ENCODE measurements at places on chromosomes 4 and X.

DNA sequence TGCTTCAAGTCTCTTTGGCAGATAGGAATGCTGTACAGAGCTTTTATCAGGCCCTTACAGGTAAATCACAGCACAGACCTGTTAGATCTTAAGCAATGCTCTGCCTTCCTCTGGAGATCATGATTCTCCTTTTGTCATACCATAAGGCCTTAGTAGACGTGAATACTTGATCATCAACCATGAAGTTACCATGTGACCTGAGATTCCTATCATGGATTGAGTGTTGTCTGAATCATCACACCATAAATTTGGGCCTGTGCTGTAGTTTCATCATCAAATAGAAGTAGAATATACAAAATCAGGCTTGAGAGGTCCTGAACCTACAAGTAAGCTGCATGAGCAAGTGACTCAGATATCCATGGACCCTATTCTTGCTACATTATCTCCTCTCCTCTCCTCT lies 466.8 kb upstream of the INTU start:
- DNase-seq, result no peak

DNA sequence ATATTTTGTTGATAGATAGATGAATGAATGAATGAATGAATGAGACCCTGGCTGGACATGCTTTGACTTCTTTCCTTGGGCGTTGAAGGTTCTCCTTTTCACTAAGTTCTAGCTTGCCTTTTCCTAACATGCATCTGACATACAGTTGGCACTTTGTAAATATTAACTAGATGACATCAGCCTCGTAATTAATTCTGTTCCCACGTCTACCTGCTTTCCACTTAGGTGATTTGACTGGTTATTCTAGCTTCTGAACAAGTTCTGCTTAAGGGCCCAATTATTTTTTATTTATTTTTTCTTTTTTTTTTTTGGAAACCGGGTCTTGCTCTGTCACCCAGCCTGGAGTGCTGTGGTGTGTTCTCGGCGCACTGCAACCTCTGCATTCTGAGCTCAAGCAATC lies 13.9 kb upstream of the RASL11B start:
- no peak for DNase-seq

DNA sequence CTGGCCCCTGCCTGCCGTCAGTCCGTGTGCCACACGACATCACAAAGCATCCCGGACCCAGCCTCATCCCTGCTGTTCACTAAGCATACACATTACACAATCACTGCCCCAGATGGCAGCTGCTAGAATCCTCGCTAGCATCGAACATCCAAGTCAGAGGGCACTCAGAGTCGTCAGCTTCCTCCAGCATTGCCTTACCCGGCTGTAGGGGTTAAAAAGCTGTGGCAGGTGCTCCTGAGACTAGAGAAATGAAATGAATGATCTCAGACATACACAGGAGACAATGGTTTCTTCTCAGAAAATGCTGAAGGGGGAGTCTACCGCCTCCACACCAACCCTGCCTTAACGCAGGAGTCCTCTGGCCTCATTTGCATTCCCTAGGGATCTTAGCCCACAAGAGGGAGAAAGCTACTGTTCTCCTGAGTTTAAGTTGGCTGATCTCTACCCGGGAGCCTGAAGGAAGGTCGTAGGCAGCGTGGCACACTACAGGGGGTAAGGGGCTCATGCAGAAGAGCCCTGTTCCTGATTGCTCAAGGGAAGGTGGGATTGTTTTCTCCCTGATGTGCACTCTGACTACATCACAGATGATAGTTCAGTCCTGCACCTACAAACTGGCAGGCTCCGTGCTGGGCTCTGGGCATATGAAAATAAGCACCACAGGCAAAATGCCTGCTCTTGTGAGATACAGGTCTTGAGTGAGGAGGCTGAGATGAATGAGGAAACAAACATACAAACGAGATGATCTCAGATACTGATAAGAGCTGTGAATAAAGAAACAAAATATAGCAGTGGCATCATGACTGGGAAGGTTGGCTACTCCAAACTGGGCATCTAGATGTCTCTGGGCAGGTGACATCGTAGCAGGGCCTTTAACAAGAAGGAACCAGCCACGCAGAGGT lies 2.6 kb upstream of the KIAA0232 start:
- DNase-seq, result no peak

GRCh38 chr4:88147799-88148217 lies 10.6 kb downstream of the ABCG2 start:
- DNase-seq, result no peak

DNA sequence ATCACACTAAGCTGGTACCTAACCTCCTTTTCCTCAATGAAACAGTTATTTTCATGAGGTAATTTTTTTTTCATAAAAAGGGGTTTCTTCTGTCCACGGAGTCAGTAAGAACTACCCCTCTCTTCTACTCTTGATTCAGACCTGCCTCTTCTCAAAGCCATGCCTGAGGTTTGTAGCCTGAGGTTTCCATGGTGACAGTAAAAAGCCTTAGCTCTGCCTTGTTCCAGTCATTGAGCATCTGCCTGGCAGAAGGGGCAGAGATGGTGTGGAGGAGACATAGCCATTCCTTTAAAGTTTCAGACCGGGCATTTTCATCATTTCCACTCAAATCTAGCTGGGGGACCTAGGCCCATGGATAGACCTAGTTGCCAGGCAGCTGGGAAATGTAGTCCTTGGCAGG lies 135.5 kb downstream of the REPS2 start:
- no peak for DNase-seq

GRCh38 chr4:108850219-108850649 lies 87.4 kb upstream of the ETNPPL start:
- no peak for DNase-seq

- DNase-seq, result no peak
These were observed 166.2 kb downstream of the WDFY3 start for GRCh38 chr4:84800256-84800655.

GRCh38 chr4:168731006-168731636 lies 234.3 kb downstream of the PALLD start:
- DNase-seq, result no peak

- no peak for DNase-seq
These were observed 97.9 kb upstream of the EOLA2 start for GRCh38 chrX:150036181-150036580.

GRCh38 chr4:26388671-26389070 lies 67.9 kb downstream of the RBPJ start:
- DNase-seq, result no peak

DNA sequence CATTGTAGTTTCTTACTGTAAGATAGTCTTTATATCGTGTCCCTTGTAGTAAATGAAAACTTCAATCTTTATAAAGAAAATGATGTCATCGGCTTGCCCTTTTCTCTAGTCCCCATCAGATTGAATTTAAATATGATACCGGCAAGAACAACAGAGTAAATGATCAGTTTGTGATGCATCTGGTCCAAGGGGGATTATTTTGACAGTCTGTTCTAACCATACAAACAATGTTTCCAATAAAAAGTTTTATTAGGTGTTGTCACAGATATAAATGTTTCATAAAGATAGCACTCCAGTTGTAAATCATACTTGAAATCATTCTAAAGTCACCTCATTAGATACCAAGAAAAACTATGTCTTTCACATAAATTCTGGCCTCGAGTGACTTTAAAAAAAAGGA lies 72.3 kb downstream of the SLC9A6 start:
- DNase-seq, result no peak

DNA sequence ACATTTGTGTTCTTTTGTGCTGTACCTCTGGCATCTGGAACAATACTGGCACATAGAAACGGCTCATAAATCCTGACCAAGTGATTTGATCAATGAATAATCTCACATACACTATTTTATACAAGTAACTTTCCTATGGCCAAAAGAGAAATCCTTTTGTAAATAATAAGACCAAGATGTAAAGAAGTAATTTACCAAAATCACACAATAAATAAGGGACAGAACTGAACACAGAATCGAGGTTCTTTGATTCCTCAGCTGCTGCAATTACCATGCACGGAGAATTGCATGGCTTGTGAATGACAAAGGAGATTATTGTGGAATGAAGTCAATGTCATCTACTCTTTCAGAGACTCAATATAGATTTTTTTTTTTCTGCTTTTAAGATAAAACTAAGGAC lies 576.8 kb upstream of the SMIM31 start:
- no peak for DNase-seq

DNA sequence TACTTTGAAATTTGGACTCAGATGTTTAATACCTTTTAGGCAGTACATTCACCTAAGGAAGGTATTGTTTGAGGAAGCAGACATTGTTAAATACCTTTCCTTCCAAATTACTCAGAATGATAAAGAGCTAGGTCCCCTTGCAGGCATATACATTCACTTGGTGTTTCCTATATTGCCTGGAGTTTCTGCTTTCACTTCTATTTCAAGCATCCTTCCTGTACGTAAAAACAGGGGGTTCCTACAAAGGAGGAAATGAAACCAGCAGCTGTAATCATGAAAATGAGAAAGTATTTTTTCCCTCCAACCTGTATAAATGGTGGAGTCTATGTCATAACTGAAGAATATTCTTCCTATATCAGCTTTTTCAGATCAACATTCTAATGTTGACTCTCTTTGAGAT lies 90.4 kb upstream of the RASGEF1B start:
- DNase-seq, result no peak

GRCh38 chr4:81747242-81747930 lies 275.7 kb upstream of the RASGEF1B start:
- no peak for DNase-seq

- DNase-seq, result no peak
These were observed 5.4 kb upstream of the ACE2 start for GRCh38 chrX:15606136-15606535.

DNA sequence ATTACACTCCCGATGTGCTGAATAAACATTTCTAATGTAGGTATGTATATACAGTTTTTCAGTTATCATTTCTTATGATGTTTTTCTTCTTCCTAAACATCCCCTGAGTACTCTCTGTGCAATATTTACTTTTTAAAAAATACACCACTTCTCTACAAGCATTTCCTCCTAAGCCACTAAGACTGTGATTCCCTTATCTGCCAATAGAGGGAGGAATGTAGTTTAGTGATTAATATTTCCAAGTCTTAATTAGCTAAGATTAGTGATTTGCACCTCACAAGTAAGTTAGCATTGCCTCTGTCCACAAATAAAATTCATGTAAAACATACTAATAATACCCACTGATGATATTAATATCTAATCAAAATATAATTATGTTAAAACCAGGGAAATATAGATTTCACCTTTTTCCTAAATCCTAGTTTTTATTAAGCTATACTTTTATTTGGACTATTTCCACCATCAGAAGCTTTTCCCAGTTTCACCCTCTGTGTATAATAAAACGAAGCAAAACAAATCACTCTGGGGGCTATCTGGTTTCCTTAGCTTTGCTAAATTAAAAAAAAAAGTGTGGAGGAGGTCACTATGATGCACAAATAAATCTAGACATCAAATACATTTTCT lies 909.1 kb downstream of the FAT4 start:
- DNase-seq, result peak; percentile 29

DNA sequence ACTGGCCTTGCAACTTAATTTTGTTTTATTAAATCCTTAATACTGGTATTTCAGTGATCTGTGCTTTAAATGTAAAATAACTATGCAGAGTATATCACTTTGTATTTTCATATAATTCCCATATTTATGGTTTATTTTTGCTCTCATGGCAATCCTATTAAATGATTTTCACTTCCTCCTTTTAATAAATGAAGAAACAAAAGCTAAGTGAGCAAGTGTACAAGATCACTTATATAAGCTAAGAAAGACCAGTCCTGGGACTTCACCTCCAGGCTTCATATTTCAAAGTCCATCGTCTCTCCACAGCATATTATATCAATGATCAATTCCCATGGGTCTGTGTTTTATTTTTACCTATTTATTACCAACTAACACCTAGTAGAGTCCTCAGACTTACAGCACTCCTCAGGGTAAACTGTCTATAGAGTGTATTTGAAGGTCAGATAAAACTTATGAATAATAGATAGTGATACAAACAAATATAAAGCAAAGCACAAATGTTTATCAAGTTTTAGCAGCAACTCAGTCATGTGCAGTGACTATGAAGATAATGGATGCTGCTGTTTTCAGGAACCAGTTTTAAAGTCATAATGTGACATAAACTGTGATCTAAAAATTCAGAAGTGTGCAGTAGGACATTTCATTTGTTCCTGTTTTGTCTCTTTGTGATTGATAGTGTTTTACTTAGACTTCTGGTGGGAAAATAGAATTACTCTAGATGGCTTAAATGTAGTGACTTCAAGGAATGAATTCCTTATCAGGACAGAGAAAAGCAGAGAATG lies 56.8 kb downstream of the ARHGAP24 start:
- DNase-seq, result no peak

DNA sequence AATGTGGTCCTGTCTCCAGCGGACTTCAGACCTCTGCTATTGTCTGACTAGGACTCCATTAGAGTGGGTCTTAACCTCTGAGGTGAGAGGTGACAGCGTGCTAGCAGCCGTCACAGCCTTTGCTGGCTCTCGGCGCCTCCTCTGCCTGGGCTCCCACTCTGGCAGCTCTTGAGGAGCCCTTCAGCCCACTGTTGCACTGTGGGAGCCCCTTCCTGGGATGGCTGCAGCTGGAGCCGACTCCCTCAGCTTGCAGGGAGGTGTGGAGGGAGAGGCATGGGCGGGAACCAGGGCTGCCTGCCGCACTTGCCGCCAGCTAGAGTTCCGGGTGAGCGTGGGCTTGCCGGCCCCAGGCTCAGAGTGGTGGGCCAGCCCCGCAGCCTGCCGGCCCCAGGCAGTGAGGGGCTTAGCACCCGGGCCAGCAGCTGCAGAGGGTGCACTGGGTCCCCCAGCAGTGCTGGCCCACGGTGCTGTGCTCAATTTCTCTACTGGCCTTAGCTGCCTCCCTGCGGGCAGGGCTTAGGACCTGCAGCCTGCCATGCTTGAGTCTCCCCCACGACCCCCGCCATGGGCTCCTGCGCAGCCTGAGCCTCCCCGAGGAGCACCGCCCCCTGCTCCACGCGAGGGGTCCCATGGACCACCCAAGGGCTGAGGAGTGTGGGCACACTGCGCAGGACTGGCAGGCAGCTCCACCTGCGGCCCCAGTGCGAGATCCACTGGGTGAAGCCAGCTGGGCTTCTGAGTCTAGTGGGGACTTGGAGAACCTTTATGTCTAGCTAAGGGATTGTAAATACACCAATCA lies 163.4 kb upstream of the ITM2A start:
- DNase-seq, result no peak

- peak; percentile 73 for DNase-seq
These were observed 6.2 kb upstream of the MAN2B2 start for GRCh38 chr4:6568689-6569332.

DNA sequence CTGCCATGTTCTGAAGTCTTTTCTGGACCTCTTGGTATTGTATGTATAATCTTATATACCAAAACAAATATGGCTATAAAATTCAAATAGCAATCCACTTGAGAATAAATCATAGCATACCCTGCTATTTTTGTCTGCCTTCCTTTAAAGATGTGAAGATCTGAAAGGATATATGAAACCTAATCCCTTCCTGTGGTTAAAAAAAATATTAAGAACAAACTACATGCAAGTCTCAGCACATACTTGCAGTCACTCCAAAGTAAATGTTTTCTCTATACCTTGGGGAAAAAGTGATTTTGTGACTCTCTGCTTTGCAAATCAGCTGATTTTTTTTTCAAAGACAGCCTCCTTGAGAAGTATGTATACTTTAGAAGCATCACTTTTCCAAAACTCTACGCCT lies 322.9 kb downstream of the ANKRD50 start:
- no peak for DNase-seq

DNA sequence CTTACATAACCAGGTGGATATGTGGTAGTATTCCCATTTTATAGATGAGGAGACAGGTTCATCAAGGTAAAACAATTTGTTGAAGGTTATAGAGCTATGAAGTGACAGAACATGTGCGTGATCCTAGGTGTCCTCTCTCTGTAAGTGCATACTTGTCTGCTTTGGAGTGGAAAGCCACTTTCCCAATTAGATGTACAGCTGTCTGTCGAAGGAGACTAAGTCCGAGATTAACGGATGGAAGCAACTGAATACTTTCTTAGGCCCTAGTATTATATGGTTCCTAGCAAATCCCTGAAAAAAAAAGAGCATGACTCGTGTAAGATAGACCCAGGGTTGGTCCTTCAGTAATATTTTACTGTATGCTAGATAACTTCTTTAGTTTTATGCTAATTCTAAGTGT lies 19.7 kb downstream of the TMEM131L start:
- DNase-seq, result no peak
